GM18507 (cell line): ENCODE measurements at places on chromosomes 7 and 10.

- DNase-seq: no peak
Observed at GRCh38 chr10:86795353-86795752, 38.9 kb downstream of the BMPR1A start.

GRCh38 chr10:129365767-129366402 is 101.2 kb upstream of the MGMT start:
- DNase-seq: no peak

GRCh38 chr10:104002911-104003310 is 36.0 kb downstream of the SLK start:
- DNase-seq: no peak

DNA sequence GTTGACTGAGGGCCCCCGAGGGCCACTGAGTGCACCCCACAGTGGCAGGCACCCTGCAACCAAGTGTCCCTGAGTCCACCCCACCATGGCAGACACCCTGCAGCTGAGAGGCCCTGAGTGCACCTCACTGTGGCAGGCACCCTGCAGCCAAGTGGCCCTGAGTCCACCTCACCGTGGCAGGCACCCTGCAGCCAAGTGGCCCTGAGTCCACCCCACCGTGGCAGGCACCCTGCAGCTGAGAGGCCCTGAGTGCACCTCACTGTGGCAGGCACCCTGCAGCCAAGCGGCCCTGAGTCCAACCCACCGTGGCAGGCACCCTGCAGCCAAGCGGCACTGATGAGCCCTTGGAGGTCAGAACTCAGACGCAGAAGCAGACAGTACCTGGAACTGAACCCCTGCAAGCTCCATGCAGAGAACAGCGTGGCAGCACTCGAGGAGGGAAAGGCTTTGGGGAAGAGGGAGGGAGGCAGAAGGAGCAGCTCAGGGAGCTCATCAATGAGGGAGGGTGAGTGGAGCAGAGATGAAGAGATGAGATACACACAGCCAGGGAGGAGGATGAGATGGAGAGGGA is 156.5 kb downstream of the WDR37 start:
- DNase-seq: no peak

DNA sequence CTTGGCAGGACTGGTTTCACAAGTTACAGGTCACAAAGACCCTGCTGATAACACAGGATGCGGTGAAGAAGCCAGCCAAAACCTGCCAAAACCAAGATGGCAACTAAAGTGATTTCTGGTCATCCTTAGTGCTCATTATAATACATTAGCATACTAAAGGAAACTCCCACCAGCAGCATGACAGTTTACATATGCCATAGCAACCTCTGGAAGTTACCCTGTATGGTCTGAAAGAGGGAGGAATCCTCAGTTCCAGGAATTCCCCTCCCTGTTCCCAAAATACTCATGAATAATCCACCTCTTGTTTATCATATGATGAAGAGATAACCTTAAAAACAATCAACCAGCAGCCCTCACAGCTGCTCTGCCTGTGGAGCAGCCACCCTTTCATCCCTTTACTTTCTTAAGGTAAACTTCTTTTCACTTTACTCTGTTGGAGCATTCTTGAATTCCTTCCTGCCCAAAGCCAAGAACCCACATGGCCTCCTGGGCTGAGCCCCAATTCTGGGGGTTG is 21.9 kb downstream of the DPY19L1 start:
- DNase-seq: no peak

DNA sequence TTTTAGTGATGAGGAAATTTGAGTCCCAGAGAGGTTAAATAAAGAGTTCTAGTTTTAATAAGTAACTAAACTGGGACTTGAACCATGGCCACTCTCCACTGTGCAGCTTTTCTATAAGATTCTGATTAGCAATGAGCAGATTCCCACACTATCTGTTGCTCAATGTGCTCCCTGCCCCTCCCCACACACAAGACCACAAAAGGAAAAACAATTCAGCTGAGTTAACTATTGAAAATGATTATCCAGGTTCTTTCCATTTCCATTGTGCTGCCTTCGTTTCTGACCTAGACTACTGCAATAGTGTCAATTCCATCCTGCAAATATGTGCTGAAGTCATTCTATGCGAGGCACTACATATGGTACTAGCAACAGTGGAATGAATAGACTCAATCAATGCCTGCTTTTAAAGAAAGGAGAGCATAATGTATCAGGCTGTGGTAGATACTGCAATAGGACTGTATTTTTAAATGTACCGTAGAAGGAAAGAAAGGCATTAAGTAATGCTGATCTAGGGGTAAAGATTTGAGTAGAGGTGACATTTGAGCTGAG is 97.0 kb downstream of the SEMA3C start:
- no peak for DNase-seq

- DNase-seq: no peak
Observed at GRCh38 chr7:112023282-112023681, 182.9 kb downstream of the DOCK4 start.

DNA sequence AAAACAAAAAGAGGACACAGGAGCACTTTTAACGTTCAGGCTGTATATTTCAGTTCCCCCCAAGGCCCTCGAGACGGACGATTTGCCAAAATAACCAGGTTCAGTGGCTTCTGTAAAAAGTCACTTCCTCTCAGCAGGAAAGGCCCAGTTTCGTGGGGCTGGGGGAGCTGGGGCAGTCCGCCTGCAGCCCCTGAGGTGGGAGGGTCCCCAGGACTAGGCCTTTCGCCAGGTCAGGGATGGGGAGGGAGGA is 28.8 kb downstream of the WDR86 start:
- DNase-seq: no peak

GRCh38 chr10:676178-676577 is 13.3 kb downstream of the DIP2C start:
- DNase-seq: no peak

DNA sequence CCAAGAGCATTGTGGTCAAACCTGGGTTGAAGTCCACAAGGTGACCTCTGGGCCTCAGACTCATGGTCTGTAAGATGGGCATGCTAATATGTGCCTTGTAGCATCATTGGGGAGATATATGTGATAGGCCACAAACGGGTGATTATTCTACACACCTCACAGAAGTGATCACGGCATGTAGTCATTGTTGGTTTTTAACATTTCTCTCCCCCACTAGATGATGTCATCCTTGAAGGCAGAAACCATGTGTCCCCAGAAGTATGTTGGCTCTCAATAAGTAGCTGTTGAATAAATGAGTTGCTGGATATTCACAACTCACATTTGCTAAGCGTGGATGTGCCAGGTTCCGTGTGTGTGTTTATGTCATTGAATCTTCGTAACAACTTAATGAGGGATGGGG is 42.4 kb downstream of the GATA3 start:
- DNase-seq: no peak

DNA sequence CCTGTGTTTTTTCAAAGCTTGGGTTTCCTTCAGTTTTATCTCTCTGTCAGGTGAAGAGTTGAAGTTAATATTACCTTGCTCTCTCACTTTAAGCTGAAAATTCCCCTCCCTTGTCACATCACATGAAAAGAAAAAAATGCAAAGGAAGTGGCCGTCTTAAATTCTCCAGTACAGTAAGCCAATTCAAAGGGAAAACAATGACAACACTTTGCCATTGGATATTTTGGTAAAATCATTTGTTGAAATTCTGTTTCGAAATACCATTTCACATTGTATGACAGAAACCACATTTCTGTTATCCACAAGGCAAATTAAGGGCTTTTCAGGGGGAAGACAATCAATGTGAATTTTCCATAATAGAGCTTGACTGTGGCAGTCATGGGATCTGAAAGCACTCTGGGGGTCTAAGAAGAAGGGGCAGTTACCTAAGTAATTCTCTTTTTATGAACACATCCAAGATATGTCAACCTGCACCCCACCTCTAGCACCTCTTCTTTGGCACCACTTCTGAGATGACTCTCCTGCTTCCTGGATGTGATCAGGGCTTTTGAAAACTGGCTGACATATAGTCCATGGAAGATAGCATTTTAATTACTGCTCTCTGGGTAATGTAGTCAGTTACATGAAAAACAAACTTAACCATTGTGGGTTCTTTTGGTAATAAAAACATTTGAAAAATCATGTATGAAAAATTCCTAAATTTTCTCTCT is 63.8 kb downstream of the ENTPD1 start:
- DNase-seq: no peak

DNA sequence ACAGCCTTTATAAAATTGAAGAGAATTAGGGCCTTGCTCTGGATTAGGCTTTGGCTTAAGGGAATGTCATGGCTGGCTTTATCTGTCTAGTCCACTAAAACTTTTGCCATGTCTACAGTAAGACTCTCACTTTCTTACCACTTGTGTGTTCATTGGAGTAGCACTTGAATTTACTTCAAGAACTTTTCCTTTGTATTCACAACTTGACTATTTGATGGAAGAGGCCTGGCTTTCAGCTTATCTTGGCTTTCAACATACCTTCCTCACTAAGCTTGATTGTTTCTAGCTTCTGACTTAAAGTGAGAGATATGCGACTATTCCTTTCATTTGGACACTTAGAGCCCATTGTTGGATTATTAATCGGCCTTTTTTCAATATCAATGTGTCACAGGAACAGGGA is 96.1 kb downstream of the TPST1 start:
- DNase-seq: no peak

DNA sequence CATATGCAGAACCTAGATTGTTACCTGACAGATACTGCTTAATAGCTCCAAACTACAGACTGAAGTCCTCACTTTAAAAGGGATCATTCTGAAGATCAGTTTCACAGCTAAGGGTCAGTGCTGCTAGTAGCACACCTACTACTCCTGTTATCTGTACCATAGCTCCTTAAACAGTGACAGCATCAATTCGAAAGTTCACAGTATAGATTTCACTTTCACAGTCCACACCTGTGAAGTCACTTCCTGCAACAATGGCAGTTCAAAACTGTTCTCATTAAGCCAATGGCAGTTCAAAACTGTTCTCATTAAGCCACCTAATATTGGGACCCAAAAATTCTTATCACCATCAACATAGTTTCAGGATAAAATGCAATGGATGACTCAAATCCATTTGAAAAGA is 10.7 kb upstream of the FHIP2A start:
- DNase-seq: peak; percentile 60

DNA sequence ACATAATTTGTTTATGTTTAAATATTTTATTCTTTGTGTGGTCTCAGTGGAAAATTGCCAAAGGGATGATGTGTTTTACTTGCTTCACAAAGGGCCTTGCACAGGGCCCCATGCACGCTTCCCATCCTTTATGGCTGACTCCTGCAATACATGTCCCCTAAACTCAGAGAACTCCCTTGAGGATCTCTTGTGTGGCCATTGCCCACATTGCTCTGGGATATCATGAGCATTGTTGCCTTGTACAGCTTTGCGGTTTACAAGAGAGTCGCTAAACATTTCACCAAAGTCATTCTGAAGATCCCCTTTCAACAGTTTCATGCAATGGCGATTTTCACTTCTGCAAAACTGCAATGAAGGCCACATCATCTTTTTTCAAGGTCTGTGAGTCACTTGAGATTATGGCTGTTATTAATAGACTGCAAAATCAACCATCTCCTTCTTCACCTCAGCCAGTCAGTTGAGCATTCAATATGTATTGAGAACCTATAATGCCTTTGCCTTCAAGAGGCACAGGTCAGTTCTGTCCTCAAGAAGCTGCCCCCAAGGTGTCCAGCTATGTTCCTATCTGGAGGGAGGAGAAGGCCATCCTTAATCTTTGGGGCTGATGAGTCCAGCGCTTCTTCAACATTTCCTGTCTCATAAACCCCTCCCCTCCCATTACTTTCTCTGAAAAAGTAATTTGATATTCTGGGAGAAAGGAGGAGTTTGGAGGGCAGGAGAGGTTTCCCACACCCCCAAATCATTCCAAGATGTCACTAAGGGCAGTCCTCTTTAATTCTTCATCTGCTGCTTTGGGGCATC is 108.1 kb downstream of the CCDC71L start:
- DNase-seq: peak; percentile 47

GRCh38 chr10:12741360-12741804 is 260.1 kb downstream of the CCDC3 start:
- DNase-seq: no peak

- DNase-seq: no peak
Observed at GRCh38 chr7:34337163-34337562, 320.9 kb upstream of the NPSR1 start.

GRCh38 chr10:49592726-49593563 is 17.2 kb upstream of the SLC18A3 start:
- DNase-seq: peak; percentile 51

DNA sequence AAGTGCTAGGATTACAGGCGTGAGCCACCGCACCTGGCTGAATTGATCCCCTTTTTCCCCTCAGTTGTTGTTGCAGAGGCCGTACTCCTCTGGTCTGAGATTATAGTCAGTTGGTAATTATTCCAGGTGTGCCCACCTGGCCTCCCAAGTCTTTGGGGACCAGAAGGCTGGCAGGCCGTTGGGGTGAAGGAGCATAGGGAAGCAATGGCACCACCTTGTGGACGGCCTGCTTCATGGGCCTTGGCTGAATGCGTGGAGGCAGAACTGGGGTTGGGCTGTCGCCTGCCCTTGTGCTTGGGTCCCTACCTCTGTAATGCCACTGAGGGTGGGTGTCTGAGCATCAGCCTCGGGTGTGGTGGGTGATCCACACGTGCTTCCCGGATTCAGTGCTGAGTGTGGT is 125.7 kb downstream of the RGS10 start:
- peak; percentile 74 for DNase-seq

DNA sequence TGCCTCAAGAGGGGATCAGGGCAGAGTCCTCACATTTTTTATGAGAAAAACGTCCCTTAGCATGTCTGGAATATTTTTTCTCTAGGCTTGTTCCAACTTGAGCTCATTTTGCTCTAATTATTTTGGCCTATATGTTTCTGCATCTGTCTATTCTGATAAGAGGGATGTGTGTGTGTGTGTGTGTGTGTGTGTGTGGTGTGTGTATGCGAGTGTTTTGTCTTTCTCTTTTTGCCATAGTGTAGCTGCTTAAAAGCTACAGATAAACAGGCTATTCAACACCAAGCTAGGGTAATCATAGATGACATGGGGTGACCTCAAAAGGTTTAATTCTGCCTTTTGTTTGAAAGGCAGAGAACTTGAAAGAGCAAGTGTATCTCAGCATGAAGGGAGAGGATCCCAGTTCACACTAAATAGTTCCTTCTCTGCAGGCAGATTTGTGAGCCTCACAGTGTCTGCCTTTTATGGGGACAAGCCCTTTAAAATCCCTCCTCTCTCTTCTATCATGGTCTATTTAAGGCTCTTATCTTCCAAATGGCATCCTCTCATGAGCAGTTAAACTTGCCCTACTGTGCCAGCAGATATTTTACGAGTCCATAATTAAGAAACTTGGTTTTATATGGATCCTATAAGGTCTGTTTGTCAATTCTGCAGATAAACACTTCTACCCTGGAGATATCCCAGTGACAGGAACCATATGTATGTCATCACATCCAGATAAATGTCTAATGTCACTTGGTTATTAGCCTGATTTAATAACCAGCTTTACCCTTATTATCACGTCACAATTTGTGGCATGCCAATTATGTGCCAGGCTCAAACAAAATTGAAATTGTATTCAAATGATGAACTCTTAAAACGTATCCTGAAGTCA is 202.9 kb upstream of the MTPN start:
- DNase-seq: no peak

- DNase-seq: no peak
Observed at GRCh38 chr7:140232957-140233917, 56.5 kb upstream of the KDM7A start.
